ENCODE measurements at places on chromosomes 13 and 19.

DNA sequence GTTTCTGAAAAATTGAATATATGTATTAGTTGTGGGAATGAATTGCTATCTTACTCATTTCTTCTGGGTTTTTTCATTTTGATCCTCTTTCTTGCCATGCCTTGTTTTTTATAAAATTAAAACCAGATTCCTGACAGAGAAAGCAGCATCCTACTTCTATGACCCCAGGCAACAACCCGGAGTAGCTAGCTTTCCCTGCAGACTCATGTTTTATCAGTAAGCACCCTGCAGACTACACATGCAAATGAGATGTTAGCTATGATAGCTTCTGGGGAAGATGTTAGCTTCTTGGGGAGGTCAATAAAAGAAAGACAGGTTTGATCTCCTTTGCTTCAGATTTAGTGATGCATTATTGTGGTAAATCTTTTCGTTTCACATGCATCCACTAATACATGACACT lies 1598.6 kb downstream of the SLITRK5 start:
- DNase-seq = no peak

DNA sequence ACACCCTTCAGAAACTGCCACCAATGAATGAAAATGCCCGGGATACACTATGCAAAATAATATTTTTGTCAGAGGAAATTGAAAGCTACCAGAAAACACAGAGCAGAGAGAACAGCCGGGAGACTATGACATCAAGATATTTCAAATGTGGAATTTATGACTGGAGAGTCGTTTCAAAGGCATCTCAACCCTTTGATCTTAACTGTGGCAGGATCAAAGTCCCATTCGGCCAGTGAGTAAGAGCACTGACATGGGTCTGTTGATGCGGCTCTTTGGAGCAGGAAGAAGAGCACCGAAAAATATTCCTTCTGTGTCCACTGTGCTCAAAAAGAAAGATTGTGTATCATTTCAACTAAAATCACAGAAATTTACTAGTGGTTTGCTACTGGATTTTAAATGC lies 201.9 kb downstream of the RFC3 start:
- DNase-seq = no peak

GRCh38 chr19:664913-665443 lies 2.0 kb upstream of the RNF126 start:
- no peak for DNase-seq

GRCh38 chr13:97212601-97213040 lies 9.5 kb upstream of the MBNL2 start:
- DNase-seq = no peak

DNA sequence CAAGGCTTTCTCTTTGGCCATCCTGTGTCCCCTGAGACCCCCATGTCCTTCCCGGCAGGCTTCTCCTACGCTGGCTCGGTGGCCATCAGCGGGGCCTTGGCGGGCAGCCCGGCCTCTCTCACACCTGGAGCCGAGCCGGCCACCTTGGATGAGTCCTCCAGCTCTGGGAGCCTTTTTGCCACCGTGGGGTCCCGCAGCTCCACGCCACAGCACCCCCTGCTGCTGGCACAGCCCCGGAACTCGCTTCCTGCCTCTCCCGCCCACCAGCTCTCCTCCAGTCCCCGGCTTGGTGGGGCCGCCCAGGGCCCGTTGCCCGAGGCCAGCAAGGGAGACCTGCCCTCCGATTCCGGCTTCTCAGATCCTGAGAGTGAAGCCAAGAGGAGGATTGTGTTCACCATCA lies 14.2 kb downstream of the PLEKHJ1 start:
- DNase-seq = no peak

- no peak for DNase-seq
Measured at GRCh38 chr13:40456397-40456953, 210.0 kb downstream of the FOXO1 start.

DNA sequence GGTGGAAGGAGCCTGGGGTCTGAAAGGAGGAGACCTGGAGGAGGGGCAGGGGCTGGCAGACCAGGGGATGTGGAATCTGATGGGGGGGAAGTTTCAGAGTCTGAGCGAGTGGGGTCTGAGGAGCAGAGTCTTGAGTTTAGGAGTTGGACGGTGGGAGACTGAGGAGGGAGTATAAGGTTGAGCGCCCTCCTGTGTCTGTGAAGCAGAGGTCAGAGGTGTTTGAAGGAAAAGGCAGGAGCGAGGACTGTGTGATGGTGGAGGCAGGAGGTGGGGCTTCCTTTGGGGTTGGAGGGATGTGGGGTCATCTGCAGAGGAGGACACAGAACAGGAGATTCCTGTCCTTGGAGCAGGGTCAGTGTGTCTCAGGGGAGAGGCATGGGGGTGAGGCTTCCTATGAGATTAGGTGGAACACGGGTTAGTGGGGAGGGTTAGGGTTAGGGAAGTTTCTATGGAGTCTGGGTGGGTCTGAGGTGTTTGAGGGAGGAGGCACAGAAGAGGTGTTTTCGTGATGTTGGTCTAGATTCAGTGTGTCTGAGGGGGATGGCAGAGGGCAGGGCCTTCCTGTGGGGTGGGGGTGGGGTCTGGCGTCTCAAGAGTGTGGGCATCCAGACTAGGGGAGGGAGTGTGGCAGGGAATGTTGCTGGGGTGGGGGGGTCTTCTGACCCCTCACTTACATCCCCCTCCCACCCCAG lies 8.3 kb downstream of the RYR1 start:
- no peak for DNase-seq

- no peak for DNase-seq
Measured at GRCh38 chr13:32530841-32531253, 7.7 kb downstream of the N4BP2L2 start.

DNA sequence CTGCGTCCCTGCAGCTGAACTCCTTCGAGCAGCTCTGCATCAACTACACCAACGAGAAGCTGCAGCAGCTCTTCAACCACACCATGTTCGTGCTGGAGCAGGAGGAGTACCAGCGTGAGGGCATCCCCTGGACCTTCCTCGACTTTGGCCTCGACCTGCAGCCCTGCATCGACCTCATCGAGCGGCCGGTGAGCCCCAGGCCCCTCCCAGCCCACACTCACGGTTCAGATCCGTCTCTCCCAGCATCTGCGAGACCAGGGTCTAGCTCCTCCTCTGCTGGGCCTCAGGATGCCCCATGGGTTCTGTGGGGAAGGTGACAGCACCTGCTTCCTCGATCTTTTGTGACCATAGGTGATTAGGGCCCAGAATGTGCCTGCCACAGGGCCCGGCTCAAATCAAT lies 46.2 kb downstream of the MYH14 start:
- DNase-seq = no peak

- DNase-seq = no peak
Measured at GRCh38 chr19:5805462-5806132, 730 bp downstream of the NRTN start.

All from vagina (tissue), 2 donors.